NCI-H1092 (cell line): ENCODE measurements at places on chromosomes 2 and 18.

DNA sequence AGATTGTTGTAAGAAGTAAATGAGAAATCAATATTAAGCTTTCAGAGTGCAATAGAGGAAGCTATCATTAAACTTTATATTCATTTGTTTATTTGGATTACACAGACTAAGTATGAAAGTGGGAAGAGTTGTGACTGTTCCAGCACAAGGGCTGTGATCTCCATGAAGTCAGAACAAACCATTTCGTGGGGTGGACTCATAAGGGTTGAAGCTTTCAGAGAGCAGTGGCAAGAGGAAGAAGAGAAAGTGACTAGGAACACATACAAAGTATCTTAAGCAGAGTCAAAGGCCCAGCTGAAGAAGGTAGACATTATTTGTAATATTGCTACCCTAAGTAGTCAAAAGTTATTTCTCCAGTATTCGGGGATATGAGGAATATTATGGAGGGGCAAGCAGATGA lies 117.0 kb downstream of the ARHGAP15 start:
- no peak for DNase-seq

DNA sequence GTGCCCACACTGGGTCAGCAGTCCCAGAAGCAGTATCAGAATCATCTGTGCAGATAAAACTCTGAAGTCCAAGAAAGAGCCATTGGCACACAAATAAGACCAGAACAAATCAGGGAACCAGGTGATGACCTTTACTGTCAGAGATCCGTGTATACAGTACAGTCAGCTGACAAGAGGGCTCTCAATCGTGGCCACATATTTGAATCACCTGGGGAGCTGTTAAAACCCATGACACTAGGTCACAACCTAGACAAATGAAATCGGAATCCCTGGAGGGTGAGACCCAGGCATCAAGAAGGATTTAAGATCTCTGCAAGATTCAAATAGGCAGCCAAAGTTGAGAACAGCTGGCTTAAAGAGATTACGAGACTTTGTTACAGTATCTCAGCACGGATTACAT lies 807.1 kb downstream of the RNF144A start:
- no peak for DNase-seq

DNA sequence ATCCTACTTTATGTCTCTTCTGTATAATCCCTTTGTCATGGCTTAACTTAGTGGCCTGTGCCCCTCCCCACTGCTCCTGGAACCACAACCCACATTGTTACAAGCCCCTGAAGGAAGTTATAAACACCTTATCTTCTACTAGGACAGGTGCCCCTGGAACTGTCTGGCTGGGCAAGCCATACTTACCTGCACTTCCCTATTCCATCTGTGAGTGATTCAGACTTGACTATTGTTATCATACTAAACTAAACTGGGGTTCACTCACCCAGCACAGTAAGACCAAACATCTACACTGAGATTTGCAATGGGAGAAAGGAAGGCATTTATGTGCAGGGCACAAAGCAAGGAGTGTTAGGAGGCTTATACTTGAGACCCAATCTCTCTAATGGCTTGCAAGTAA lies 3.7 kb upstream of the UGT1A6 start:
- no peak for DNase-seq

GRCh38 chr18:10590412-10590811 lies 64.6 kb downstream of the NAPG start:
- DNase-seq: no peak

DNA sequence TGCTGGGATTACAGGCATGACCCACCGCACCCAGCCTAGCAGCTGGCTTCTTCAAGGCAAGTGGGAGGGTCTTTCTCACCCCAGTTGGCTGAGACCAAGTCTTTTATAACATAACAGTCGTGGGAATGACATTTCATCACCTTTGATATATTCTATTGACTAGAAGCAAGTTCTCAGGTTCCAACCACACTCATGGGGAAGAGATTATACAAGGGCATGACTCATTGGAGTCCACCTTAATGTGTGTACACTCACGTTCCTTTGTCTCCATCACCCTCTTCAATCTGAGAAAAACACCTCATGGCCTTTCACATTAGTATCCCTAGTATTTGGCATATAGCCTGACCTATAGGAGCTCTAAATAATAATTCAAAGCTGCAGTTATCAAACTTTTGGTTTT lies 2.8 kb upstream of the BBS5 start:
- no peak for DNase-seq
